ENCODE measurements at places on chromosomes 5 and 9.

DNA sequence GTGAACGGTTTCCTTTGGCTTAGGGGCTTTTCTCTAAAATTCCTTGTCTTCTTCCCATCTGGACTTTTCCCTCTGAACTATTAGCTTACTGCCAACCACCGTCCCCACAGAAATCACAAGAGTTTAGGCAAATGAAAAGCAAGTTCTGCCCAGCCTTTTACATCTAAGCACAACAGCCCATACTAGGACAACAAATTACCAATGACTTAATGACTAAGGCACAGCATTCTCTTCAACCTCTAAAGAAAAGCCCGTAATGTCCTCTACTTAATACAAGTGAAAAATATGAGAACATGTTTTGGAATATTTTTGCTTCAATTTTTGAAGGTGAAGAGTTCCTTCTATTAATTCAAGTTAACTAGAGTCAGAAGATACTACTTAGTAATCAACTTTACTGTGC is 1.2 kb downstream of the ZBTB5 start:
- no peak for DNase-seq

GRCh38 chr5:14449052-14449661 is 132.4 kb upstream of the OTULINL start:
- no peak for DNase-seq

DNA sequence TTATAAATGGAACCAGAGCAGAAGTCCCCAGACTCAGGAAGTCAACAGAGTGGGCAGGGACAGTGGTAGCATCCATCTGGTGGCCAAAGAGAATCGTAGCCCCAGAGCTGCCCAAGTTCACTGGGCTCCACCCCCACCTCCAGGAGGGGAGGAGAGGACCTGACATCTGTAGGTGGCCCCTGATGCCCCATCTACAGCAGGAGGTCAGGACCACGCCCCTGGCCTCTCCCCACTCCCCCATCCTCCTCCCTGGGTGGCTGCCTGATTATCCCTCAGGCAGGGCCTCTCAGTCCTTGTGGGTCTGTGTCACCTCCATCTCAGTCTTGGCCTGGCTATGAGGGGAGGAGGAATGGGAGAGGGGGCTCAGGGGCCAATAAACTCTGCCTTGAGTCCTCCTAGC is 10.3 kb upstream of the URM1 start:
- DNase-seq = no peak

DNA sequence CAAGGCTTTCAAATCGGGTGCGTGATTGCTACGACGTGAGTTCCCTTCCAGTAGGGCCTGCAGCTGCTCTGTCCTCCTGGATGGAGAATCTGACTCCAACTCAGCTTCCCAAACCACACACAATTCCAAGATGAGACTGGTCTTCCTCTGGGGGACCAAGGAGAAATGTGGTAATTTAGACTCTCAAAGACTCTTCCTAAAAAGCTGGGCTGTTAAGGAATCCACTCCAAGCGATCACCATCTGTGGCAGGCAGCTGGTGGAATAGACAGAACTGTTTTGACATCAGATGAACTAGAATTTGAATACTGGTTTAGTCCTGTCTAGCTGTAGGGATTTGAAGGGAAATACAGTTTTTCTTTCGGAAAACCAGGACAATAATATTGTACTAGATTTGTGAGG is 130.7 kb upstream of the KLF4 start:
- DNase-seq = no peak

- DNase-seq = no peak
Measured at GRCh38 chr5:115758356-115758755, 58.1 kb downstream of the CDO1 start.

DNA sequence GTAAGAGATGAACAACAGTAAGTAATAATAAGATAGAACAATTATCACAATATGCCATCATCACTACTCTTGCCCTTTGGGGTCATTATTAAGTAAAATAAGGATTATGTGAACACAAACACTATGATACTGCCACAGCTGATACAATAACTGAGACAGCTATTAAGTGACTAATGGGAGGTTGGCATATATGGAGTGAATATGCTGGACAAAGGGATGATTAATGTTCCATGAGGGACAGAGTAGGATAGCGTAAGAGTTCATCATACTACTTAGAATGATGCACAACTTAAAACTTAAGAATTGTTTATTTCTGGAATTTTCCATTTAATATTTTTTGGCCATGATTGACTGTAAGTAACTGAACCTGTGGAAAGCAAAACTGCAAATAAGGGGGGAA is 16.6 kb downstream of the POU5F2 start:
- DNase-seq = no peak

- no peak for DNase-seq
Measured at GRCh38 chr9:37340961-37341360, 81.5 kb upstream of the GRHPR start.

DNA sequence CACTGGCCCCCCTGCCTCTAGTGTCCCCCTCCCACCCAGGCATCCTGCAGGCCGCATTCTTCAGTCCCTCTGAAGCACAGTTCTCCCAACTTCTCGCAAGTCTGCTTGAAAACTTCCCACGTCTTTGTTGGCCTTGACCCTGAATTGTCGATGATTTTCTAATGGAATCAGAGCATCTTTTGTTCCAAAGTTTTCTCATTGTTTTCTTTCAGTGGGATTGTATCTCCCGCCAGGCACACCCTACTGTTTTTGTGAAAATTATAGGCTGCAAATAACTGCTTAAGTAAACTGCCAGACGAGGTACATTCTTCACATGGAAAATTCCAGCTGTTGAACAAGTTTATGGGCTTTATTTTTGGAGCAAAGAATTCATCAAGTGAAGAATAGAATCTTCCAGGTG is 122.6 kb upstream of the SLC25A48 start:
- DNase-seq = no peak

- DNase-seq = no peak
Measured at GRCh38 chr5:150596313-150596712, 44.1 kb upstream of the SYNPO start.

DNA sequence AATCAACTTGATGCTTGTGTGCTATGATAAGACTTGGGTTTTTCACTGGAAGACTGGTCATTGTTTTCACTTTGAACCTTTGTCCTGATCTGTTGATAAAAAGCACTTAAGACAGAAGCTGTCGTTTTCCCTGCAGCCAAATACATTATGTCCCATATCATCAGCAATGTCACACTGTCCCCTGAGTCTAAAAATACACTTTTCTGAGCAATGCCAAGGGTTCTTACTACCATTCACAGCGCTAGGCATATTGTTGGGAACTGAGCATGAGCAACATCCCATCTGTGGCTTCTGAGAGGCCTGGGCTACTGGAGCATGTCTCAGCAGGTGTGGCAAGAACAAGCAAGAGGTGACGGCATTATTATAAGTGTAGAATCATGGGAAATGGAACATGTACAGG is 81.8 kb downstream of the SEMA6A start:
- DNase-seq = no peak
